ENCODE measurements at places on chromosomes 11 and 22. TPM values are rescaled to one million over a fixed set of nuclear protein-coding genes. Genes with fewer than 3 reads are reported as not detected.

The TPH1 gene
- under 0.01 TPM for total RNA-seq

The NDUFA6 gene
- total RNA-seq: 40.6 TPM

The C1QTNF4 gene
- 0.43 TPM for total RNA-seq

The TIGD3 gene
- total RNA-seq: under 0.01 TPM

The SLC22A8 gene
- total RNA-seq: not detected

GRCh38 chr22:28903729-28904128 lies 20.4 kb downstream of the ZNRF3 start:
- DNase-seq: no peak

DNA sequence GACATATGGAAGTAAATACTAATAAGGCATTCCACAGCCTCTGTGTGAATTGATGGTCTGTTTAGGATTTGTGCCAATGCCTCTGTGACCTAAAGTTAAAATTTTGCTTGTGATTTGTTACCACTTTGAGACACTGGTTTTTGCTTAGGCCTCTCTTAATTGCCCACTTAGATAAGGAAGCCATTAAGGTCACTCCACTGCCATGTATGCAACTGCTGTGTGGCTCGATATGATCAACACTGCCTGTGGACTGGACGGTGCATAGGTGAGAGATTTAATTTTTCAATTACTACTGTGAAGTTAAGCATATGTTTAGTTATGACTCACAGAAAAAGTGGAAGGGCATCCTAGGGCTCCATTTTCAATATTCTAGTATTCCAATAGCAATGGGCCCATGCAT lies 36.9 kb downstream of the CSRP3 start:
- DNase-seq: no peak

DNA sequence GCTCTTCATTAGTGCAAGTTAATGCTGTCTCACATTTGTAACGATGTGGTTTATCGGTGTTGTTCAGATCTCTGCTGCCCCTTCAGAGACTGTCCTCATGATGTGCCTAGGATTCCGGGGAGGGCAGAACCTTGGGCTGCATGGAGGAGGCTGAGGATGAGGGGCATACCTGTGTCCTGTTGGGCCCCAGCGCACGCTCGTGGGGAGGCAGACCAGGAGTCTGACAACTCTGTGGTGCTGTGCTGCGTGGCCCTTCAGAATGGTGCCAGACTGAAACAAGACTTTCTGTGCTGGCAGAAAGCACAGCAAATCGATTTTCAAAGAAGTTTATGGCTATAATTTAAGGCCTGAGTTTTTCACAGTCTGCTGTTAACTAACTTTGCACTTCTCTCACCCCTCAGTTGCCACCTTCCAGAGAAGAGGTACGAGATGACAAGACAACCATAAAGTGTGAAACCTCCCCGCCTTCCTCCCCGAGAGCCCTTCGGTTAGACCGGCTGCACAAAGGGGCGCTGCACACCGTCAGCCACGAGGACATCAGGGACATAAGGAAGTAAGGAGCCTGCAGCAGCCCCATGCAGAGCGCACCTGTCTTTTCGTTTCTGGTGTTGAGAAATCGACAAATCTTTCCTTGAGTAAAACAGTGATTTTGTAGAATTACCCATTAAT lies 44.3 kb upstream of the CTTN start:
- no peak for DNase-seq

- DNase-seq: no peak
Measured at GRCh38 chr22:36858156-36858555, 2.6 kb upstream of the NCF4 start.

DNA sequence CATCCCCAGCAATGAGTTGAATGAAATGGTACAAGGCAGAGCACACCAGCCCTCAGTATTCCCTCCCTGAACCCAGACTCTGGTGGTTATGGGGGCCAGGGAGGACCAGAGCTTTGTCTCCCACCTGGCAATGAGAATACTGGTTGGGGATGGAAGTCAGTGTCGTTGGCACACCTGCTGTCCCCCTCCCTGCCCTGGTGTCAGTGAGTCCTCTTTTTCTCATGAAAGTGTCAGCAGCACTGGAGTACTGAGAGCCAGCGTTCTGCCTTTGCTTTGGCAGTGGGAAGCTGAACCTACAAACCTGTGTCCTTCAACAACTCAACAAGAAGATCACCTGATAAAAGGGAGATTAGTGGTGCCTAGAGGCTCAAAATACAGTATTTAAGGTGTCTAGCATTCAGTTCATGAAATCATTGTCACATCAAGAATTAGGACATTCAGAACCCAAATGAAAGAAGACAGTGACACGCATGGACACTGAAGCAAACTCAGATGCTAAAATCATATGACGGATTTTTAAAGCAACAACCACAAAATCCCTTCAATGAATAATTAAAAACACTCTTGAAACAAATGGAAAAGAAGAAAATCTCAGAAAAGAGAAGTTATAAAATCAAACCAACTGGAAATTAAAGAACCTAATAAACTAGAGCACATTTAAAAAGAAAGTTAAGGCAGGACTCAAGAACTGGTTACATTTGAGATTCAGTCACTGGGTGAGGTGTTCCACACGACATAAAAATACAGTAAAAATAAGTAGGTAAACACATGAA lies 77.5 kb upstream of the VPREB1 start:
- no peak for DNase-seq
